H54 (cell line): ENCODE measurements at places on chromosomes 3 and 15.
A peak's percentile ranks its signal among the peaks of the same experiment; 100 is the strongest.

DNA sequence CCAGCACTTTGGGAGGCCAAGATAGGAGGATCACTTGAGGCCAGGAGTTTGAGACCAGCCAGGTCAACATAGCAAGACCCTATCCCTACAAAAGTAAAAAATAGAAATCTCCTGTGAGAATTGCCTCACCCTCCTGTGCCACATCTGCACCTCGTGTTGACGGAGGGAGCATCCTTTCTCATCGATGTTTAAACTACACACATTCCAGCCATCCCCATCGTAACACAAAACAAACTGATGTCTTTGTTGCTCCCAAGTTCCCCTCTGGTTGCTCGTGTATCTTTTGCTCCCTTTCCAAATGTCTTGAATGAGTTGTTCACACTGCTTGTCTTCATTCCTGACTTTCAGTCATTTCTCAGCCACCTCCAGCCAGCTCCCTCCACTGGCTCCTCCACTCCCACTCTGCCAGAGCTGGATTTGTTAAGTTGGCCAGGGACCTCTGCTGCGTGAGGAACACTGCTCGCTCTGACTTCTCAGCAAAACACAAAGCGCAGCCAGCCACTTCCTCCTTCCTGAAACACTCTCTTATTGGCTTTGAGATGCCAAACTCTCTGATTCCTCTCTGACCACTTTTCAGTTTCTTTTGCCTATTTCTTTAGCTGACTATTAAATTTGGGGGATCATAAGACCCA lies 53.6 kb upstream of the ATP13A3 start:
- no peak for DNase-seq

GRCh38 chr15:37794947-37795346 lies 139.5 kb upstream of the TMCO5A start:
- no peak for DNase-seq

GRCh38 chr3:9397906-9398699 lies 688 bp downstream of the SETD5 start:
- DNase-seq: no peak

DNA sequence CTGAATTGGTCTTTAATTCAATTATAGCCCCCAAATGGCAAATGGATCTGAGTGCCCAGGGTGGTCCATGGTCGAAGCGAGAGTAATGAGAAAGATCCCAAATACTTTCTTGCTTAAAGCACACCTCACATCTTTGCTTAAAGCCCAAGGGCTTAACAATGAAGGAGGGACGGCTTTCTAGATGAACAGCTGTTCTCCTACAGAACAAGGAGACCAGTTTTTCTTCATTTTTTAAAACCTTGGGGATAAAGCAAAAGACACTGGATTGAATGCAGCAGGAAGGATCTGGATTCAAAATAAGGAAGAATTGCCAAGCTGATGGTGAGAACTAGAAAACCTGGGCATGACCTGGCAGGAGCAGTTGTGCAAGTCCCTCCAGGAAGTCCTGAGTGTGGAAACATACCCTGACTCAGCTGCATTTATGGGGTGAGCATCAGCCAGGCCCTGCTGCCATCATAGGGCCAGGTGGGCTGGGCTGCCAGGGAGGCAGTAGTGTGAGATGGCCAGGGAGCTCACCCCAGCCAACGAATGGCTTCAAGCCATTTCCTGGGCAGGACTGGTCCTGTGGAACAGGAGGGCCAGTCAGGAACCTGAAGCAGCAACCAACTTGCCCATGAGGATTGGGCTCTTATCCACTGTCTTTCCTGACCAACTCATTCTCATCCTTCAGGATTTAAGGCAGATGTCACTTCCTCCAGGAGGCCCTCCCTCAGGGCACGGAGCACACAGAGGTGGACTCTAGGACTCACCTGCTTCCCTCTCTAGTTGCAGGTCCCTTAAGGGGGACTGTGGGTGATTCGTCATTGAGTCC lies 18.4 kb upstream of the RHCG start:
- no peak for DNase-seq

DNA sequence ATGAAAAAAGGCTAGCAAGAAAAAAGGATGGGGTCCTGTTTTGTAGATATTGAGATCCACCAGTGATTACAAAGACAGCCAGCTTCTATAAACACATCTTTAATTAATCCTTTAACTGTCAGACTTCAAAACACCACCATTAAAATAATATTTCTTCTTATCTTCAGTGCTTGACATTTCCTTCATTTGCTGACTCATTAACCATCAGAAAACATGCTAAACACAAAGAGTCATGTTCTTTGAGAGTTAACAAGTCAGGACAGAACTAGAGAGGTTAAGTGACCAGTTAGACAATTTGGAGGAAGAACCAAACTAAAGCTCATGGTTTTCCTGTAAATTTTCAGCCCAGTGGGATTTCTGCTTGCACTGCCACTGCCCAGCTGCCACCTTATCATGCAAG lies 111.4 kb downstream of the MEIS2 start:
- no peak for DNase-seq

GRCh38 chr3:195582947-195583346 lies 793 bp downstream of the APOD start:
- DNase-seq: peak; percentile 22
